Activated T-cell treated with anti-CD3 and anti-CD28 coated beads, Interleukin-2, amount 50 U/mL, for 72 hours (primary cell): ENCODE measurements at places on chromosomes 5 and 9.

DNA sequence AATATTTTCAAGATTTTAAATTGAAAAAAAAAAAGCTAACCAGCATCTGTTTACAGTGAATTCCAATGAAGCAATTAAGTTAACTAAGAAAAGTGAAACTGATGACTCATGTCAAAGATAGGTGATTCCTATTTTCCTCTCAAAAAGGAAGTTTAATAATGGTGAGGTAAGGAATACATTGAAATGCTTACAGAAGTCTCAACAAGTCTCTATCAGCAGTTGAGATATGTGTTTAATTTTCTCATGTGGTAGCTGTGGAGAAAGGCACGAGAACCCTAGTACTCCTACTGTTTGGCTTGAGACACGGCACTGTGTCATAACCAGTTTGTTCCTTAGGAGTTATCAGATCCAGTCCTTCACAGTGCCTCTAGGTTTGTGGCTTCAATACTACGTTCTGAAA lies 114.5 kb downstream of the SLC25A46 start:
- no peak for DNase-seq

- no peak for DNase-seq
Observed at GRCh38 chr5:120872297-120872696, 408.2 kb downstream of the PRR16 start.

- no peak for DNase-seq
Observed at GRCh38 chr5:32388432-32389129, 56.0 kb downstream of the ZFR start.

DNA sequence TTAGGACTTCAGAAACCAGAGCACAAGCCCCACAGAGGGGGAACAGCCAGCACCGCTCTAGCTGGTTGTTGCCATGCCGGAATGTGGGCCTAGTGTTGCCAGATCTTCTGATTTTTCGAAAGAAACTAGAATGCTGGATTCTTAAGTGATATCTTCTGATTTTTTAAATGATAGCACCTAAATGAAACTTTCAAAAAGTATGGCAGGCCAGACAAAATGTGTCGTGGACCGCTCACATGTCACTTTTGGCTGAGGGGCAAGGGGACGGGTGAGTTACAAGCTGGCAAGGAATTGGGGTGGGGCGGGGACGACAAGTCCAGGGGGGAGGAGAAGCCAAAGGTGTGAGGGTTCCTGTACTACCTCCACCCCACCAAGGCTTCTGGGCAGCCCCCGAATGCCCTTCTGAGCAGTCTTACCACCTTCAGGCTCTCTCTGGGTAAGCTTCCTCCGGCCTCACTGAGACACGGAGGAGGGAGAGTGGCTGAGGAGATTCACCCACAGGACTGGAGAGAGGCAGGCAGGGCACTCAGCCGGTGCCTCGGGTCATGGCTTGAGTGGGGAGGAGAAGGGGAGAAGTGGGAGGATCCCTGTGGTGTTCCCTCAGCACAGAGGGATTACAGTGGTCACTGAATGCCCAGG lies 10.3 kb downstream of the B4GALT7 start:
- DNase-seq = no peak

DNA sequence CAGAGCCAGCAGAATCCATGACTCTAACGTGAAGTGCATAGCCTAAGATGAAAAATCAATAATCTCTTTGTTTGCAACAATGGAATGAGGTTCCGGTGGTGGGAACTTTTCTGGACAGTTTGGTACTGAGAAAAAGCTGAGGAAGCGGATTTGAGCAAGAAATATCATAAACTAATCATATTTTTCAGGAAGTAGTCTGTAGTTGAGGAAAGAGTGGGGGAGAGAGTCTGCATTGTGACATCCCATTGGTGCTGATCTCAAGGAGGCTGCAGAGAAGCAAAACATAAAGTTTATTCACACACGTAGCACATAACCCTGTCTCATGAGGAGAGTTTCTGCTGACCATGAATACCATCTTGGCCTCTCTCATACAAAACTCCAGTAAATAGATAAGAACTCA lies 15.8 kb upstream of the FCHO2 start:
- no peak for DNase-seq

GRCh38 chr5:65418661-65419060 lies 63.1 kb downstream of the ADAMTS6 start:
- no peak for DNase-seq

DNA sequence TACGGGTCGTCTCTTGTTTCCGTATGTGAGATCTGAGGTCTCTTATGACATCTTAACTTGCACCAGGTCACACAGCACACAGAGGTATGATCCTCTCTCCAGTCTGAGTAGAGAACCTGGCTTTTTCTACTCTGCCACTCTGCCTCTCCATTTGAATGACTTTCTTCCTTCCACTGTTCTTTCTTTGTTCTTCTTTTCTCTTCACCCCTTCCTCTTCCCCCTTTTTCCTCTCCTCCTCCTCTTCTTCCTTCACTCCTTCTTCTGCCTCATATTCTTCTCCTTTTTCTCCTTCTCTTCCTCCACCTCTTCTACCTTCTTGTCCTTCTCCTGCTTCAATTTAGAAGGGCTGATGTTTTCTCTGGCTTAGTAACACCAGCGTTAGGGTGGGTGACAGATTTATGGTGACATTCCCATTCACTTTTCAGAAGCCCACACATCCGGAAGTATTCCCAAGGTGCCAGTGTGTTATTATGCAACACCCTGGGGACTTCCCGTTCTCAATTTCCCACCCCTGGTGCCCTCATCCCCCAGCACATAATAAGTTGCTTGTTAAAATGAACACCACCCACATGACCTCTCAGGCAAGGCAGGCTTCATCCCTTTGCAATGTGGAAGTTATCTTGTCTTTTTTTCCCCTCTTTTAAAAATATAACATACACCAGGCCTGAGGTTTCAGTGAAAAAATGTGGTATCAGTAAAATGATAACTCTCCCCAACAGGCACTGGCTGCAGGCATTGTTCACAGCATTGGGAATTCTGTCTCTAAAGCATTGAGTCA lies 122.0 kb downstream of the PAPPA start:
- DNase-seq = no peak

DNA sequence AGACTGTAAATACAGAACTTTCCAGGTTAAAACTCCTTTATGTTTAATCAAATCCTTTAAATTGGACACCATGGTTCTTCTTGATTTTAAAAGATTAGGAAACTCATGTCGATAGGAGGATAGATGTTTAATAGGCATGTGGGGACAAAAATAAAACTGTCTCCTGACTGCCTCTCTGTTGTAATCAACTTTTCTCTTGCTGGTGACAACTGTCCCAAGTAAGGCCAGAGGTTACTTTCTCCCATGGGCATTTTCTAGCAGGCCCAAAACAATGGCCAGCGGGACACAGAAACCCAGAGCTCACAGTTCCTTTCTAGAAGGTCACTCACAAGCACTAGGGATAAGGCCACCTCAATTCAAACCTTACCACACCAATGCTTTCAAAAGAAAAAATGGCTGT lies 14.5 kb downstream of the SLC36A2 start:
- no peak for DNase-seq

DNA sequence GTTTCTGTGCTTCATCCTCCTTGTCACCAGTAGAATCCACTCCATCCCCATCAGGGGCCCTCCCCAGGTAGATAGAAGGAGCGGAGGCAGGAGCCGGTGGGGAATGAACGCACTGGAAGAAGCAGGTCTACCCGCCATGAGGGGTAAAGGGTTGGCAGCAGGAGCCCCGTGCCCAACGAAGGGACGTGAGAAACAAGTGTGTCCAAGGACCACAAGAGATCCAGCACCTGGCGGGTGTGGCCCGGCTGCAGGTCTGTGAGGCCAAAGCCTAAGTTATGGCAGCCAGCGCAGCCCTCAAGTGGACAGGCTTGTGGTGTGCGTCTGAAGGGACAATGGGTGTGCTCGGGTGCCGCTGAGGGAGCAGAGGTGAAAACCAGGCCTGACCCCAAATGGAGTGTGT lies 94.3 kb downstream of the IRX2 start:
- no peak for DNase-seq

GRCh38 chr5:144882739-144883283 lies 712.1 kb downstream of the KCTD16 start:
- no peak for DNase-seq

GRCh38 chr5:150211156-150212030 lies 21.5 kb downstream of the SLC6A7 start:
- DNase-seq = no peak

DNA sequence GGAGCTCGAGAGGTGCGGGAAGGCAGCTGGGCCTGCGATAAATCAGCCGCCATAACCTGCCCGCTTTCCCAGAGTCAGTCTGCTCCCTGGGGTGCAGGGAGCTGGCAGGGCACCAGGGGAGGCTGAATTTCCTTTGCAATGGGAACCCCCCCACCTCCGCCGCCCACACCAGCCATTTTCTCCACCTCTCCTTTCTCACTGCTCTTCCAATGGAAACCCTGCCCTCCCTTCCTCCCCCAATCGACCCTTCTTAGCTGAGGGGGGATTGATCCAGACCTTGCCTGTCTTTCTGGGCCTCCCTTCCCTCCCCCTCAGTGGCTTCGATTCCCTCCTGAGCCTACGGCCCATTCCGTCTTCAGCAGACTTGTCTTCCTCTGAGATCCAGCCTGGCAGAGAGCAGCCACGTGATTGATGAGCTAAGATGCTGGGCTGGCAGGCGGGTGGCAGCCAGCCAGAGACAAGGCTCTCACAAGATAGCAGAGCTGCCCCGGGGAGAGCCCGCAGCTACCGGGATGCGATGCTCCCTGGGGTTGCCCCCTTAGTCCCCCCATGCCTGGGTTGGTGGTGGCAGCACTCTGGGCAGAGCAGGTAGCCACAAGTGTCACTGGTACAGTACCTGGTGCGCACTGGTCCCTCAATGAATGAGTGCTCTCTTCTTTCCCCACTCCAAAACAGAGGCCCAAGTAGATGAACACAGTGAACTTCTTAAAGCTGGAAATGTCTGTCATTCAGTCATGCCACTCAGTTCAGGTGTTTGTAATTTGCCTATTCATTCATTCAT lies 53.7 kb upstream of the FABP6 start:
- no peak for DNase-seq

DNA sequence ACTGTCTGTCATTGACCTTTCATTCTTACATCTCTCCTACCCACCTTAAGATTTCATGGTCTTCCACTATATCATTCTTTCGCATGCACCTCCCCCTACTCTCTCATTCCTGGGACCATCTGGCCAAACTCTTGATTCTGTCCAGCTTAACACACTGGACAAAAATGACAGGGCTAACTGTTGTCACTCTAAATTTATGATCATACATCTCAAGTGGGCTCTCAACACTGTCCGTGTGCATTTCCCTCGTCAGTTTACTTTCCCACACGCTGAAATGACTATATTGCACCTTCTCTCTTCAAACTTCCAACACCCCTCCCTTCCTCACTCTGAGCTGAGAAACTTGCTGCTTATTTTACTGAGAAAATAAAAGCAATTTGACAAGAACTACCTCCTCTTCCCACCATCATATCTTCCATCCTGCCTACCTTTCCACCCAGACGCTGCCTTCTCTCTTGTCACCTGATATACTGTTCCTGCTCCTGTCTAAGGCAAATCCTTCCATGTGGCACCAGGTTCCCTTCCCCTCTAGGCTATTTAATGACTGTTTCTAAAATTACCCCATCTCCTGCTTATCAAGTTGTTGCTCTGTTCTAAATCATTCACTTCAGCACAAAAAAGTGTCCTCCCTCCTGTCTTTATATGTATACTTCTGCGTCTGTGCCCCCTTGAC lies 8.1 kb upstream of the KLF9 start:
- DNase-seq = no peak
